ENCODE measurements at places on chromosomes 12 and 14.
A peak's percentile ranks its signal among the peaks of the same experiment; 100 is the strongest.

- DNase-seq = no peak
Observed at GRCh38 chr12:65614259-65614889, 209.9 kb upstream of the HMGA2 start.

- no peak for DNase-seq
Observed at GRCh38 chr12:115201966-115202365, 518.0 kb upstream of the TBX3 start.

- DNase-seq = no peak
Observed at GRCh38 chr14:53218161-53218560, 65.0 kb upstream of the DDHD1 start.

DNA sequence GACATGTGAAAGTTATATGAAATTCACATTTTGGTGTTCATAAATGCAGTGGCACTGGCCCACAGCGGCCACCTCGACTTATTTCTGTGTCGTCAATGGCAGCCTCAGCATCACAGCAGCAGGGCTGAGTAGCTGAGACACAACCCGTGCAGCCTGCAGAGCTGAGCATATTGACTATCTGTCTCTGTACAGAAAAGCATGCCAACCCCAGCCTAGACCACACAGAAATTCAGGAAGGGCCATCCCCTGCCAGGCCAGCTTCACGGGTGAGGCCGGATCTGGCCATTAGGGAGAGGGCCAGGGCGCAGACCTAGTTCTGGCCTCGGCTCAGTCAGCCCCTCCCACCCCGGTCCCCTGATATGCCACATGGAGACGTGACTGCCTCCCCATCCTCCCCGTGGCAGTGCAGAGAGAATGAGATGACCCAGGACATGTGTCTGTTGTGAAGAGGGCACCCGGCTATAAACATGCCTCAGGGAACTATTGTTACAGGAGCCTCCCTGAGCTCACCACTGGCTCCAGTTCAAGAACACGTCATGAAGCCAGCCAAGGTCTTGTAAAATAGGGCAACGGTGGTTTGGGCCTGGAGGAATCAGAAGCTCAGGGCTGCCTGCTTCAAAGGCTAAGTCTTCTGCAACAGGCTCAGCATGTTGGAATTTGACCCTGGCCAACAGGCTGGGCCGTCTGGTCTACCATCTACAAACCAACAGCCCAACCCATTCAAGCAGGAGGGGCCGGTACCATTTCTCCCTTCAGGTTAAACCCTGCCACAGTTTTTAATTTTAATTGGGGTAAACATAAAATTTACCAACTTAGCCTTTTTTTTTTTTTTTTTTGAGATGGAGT lies 25.5 kb downstream of the SCARB1 start:
- peak; percentile 4 for DNase-seq

DNA sequence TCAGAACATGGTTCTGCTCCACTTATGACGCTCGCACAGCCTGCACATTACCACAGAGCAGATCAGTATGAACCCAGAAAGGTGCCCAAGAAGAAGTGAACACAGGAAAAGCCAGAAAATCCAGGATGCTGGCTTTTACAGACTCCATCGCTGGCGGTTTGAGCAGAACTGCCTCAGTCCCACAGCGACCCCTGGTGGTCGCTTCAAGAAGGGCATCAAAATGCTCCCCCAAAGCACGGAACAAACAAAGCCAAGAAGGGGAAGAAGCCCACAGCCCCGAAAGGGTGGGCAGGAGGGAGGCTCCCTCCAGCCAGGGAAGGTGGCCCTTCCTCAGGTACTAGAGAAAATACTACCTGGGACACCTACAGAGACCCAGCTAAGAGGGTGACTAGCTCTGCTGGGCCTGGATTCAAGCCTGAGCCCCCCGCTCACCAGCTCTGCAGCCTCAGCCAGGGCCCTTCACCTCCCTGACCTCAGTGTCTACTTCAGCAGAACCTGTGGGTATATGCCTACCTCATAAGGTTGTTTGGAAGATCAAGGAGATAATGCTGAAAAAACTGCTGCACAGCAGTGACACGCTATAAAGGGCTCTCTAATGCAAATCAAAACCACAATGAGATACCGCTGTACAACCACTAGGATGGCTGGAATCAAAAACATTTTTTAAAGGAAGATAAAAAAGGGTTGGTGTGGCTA lies 98.1 kb downstream of the NCOR2 start:
- no peak for DNase-seq

GRCh38 chr14:66041582-66041981 lies 444.6 kb upstream of the CCDC196 start:
- no peak for DNase-seq

DNA sequence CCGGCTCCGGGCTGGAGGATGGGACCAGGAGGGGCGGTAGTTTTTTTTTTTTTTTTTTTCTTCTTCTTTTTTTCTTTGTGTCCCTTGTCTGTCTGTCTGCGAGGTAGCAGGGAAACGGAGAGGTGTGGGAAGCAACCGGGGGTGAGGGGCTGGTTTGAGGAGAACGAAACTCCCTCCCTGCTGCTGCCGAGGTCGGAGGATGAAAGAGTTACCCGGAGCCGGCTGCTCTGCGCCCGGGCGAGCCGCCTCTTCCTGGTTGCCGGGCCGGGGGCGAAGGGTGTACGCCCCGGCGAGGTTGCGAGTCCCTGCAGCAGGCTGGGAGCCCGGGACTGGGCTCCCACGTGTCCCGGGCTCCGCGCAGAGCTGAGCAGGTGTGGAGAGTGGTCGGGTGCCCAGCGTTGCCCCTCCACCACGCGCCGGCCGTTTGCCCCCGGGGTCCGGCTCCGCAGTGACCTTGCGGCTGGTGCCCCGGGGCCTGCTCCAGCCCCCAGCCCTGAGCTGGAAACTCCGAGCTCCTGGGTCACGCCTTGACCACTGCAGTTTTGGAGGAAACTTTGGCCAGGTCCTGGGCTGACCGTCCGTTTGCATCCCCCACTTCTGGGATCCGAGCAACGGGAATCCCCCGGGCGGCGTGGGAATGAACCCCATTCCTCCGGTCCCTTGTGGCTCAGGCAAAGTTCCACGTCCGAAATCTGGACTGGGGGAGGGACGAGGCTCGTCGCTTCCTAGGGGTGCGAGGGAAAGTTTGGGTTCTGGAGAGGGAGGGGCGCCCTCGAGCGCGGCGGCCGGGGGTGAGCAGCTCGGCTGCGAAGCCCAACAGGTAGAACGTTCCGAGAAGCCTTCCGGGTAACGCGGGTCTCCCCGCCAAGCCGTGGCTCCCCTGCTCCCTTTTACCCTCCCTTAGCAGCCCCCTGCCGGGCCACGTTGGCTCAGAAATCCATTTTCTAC lies 1.3 kb downstream of the CHST11 start:
- no peak for DNase-seq

DNA sequence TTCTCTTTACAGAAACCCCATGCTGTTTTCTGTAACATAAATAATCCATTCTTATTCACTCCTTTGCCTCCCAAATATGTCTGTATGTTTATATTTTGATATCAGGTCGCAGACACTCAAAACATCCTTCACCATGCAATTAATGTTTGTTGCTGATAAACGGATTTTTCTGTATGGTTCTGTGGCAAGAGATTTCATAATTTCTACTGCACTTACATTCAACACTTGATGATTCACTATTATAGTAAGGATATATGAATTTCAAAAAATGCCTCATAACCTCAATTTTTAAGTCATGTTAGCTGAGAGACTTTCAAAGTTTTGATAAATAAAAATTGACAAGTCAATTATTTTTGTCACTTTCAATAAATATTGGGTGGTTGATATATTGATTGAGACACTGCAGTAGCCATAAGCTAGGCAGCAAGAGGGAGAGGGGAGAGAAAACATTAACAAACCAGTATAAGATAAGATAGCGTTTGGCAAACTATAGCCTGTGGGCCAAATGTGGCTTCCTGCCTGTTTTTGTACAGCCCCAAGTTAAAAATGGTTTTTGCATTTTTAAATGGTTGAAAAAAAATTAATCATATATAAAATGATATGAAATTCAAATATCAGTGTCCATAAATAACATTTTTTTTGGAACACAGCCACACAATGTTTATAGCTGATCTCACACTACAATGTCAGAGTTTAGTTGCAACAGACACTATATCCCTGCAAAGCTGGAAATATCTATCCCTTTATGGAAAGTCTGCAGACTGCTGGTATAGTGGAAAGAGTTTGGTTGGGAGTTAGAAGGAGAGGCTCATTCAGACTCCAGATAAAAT lies 18.3 kb downstream of the ALDH6A1 start:
- no peak for DNase-seq

GRCh38 chr14:33510063-33510481 lies 440.8 kb downstream of the EGLN3 start:
- no peak for DNase-seq

DNA sequence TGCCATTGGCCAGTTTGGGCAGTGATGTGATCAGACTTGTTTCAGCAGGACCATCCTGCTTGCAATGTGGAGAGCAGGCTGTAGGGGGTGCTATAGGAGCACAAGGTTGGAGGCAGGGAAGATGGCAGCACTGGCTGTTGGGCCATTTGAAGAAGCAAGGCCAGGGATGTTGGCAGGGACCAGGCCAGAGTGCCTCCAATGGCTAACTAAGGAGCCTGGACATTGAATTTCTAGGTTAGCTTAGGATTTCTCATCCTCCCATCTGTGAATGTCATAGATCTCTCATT lies 23.5 kb downstream of the FGF23 start:
- DNase-seq = peak; percentile 47

GRCh38 chr12:89098441-89099112 lies 253.7 kb downstream of the DUSP6 start:
- no peak for DNase-seq

- no peak for DNase-seq
Observed at GRCh38 chr14:104096751-104097700, 11.5 kb downstream of the ASPG start.

DNA sequence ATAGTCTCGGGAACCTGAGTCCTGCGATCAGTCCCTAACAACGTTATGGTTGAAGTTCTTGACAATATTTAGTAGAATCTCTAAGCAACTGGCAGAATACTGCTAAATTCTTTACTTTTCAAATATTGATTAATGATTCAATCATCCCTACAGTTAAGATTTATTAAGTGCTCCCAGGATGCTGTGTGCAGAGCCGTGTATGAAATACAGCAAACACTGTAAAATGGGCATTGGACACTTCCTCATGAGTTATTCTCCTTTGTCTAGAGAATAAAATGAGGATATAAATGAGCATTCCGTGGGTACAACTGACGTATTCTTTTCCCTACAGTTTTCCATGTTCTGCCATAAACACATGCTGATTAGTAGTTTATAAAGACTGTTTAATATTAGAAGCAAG lies 372.4 kb downstream of the TMTC2 start:
- no peak for DNase-seq

DNA sequence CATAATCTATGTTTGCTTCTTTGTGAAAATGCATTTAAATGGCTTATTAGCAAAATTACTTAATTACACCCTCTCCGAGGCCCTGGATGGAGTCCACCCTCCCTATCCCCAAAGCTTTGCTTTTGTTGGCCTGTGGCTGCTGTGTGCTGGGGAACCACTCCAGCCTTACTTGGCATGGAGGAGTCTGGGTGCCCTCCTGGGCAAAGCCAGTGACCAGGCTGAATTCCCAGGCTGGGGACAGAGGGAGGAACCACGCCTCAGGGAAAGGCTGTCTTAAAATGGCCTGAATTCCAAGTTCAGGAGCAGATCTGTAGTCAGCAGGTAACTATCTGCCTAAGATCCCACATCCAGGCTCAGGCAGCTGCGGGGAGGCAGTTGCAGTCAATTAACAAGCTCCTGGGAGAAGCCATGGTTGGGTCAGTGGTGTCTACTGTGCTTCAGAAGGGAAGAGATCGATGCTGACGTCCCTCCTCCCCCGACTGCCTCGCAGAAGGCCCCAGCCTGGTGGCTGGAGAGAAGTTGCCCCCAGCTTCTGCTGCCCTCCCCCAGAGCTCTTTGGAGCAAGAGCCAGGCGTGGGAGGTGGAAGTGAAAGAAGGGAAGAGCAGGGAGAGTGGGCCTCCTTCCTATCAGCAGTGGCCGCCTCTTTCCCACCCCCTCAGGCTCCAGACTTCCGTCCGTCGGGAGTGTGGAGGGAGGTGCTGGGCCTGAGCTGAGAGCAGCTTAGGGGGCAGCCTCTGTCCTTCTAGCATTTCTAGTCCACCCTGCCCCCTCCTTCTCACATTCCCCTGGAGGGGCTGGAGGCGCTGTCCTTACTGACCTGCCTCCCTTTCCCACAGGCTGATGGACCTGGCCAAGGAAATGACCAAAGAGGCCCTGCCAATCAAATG lies 11.3 kb downstream of the VASH1 start:
- no peak for DNase-seq

DNA sequence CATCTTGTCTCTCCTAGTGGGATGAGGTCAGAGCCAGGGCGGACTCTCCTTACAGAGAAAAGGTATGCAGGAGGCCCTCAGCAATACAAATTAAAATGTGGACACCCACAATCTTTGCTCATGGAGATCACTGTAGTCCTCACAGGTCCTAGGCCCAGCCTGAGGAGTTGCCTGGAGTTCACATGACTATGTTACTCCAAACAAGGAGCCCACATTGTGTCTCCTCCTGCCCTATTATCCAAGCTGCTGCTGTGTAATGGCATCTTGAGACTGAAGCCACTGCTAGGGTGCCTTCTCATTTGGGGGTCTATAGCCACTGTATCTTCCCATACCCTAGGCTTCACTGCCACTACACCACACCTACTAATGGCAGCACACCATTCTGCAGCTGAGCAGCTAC lies 11.0 kb downstream of the OR4K1 start:
- no peak for DNase-seq

- no peak for DNase-seq
Observed at GRCh38 chr12:14219156-14219555, 146.3 kb upstream of the ATF7IP start.

DNA sequence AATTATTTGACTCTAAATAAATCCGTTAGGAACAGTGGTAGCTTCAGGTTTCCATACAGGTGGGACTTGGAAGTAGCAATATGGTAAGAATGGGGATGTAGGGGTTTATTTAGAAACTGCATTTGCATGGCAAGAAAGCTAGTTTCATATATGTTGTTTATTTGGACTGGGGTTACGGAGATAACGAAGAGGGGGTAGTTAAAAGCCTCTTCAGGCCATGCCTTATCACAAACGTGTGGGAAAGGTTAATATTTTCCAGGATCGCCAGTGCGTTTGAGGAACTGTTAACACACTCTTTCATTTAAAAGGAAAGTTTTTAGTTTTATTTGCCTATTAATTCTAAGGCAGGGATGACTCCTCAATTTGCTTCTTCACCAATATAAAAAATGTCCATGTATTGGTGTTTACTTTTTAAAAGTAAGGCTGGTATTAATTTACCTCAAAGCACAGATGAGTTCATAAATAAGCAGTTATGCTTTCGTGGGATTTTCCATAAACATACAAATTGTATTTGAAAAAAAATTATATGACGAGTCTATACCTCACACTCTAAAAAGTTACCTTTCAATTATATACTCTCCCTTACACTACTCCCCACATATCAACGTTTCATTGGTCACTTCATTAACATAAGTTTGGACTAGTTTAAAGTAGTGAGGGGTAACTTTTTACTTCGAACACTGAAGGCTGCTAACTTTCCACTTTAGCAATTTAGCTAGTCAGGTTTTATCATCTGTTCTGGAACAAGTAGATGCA lies 814 bp downstream of the RAB2B start:
- no peak for DNase-seq

- no peak for DNase-seq
Observed at GRCh38 chr12:82357845-82358199, 365 bp downstream of the CCDC59 start.

- DNase-seq = no peak
Observed at GRCh38 chr14:100416921-100417860, 94.1 kb downstream of the SLC25A47 start.

- no peak for DNase-seq
Observed at GRCh38 chr14:48622980-48623379, 947.6 kb upstream of the MDGA2 start.

Data from NCI-H1930 (cell line).